Activated naive CD8-positive, alpha-beta T cell treated with anti-CD3 and anti-CD28 coated beads, Interleukin-2, amount 10 ng/mL, durations not matched to agents 7 days and 5 days (primary cell): ENCODE measurements at places on chromosomes 4 and X. TPM values are rescaled to one million over a fixed set of nuclear protein-coding genes. Genes with fewer than 3 reads are reported as not detected.

GRCh38 chr4:181259081-181259709 lies 984.0 kb upstream of the TENM3 start:
- DNase-seq = no peak

LRIT3 gene
- total RNA-seq = not detected

GRCh38 chr4:19386786-19387185 lies 864.9 kb upstream of the SLIT2 start:
- DNase-seq = no peak

DNA sequence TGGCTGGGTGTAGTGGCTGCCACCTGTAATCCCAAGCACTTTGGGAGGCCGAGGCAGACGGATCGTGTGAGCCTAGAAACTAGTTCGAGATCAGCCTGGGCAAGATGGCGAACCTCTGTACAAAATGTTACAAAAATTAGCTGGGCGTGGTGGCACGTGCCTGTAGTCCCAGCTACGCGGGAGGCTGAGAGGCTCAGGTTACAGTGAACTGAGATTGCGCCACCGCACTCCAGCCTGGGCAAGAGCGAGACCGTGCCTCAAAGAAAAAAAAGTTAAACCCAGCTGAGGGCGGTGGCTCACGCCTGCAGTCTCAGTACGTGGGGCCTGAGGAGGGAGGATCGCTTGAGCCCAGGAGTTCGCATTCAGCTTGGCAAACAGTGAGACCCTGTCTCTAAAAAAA lies 1.1 kb downstream of the TKTL1 start:
- DNase-seq = no peak

DNA sequence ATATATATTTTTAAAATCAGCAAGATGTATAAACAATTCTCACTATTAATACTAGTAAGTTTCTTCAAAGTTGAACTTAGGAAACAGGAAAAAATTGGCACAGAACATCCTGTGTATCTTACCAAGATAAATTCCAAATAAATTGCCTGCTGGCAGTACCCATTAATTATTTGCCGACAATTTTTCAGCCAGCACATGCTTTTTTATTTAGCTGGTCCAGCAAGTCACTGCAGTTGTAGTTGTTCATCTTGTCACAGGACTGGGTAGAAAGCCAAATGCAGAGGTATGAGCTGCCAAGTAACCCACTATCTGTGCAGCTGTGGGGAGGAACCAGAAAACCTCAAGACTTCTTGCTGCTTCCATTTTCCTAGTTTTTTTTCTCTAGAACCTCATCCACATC lies 113.4 kb downstream of the PACRGL start:
- DNase-seq = no peak

SPANXA1 gene
- not detected for total RNA-seq

DNA sequence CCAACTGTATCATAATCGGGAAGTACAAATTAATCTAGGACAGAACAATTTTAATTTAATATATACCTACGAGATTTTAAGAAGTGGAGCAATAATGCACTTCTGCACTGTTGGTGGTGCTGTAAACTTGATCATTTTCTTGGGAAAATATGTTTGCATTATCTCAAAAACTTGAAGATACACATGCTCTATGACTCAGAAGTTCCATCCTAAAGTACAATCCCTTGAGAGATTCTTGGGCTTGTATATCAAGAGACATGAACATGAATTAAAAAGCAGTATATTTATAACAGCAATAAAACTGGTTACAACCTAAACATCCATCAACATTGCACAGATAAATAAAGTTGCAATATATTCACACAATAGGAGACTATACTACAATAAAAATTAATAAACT lies 168.8 kb downstream of the CLCN4 start:
- DNase-seq = no peak

GRCh38 chrX:18119856-18120255 lies 100.8 kb downstream of the BEND2 start:
- DNase-seq = no peak

DNA sequence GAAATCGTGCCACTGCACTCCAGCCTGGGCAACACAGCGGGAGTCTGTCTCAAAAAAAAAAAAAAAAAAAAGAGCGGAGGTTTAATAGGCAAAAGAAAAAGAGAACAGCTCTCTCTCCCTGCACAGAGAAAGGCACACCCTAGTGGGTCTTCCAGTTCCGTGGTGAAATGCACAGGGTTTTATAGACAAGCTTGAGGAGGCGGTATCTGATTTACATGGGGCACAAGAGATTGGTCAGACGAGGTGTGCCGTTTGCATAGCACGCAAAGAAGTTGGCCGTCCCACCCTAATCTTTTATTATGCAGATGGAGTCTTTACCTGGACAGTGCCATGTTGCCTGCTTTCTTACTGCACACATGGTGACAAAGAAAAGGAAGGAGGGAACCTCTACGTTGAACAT lies 33.5 kb upstream of the REST start:
- DNase-seq = no peak

DNA sequence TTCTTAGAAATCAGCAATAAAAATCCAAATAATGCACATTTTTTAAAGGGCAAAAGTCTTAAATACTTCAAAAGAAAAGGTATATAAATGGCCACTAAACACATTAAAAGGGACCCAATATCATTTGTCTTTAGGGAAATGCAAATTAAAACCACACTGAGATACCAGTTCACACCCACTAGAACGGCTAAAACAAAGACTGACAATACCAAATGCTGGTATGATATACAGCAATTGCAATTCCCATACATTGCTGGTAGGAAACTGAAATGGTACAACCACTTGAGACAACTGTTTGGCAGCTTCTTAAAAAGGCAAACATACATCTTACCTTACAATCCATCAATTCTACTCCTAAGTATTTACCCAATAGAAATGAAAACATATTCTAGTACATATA lies 33.7 kb downstream of the CAMK2D start:
- DNase-seq = no peak

DNA sequence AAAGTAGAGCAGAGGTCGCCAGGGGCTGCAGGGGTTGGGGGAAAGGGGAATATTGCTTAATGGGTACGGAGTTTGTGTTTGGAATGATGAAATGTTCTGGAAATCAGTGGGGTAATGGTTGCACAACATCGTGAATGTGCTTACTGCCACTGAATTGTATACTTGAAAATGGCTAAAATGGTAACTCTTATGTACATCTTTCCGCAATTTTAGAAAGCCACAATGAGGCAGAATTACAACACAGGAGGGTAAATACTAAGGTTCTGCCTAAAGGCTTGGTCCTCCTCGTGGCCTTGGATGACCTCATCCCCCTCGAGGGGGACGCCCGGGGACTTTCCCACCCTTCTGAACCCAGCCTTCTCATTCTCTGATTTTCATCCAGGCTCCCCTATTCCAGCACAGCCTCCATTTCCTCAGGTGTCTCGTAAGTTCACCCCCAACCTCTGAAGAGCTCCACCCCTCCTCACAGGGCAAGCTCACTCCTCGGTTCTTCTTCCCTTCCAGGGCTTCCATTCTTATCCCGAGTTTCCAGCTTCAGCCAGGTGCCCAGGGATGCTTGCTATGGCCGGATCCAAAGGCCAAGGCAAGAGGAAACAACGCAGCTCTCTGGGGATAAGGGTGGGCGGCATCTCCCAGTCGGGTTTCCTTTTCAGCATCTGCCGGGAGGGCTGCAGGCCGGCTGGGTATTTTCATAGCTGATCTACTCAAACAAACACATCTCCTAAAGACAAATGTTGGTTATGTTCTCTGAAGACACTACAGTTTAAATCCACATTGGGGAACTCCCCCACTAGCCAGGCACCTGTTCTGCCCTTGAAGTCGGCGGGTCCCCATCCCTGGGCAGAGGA lies 71.3 kb upstream of the ACSL1 start:
- no peak for DNase-seq

- peak; percentile 36 for DNase-seq
These were observed 141.1 kb downstream of the MAML3 start for GRCh38 chr4:140012688-140013486.

DNA sequence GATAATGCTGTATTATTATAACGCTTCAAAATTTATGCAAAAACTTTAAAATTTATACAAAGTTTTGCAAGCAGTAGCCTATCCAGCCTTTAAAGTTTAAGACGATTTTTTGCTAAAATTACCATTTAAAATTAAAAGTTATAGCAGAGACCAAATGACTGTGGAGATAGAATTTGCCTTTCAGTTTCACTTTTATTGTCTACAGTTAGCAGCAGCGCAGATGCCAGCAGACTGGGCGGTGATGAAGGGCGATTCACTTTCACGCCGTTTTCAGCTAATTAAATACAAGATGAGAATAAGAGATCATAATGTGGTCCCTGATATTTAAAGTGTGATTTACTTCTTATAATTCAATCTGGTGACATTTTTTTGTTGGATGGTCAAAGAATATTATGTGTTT lies 1381.5 kb upstream of the ADGRL3 start:
- DNase-seq = no peak

- no peak for DNase-seq
These were observed 13.2 kb upstream of the HCCS start for GRCh38 chrX:11097933-11098332.

DNA sequence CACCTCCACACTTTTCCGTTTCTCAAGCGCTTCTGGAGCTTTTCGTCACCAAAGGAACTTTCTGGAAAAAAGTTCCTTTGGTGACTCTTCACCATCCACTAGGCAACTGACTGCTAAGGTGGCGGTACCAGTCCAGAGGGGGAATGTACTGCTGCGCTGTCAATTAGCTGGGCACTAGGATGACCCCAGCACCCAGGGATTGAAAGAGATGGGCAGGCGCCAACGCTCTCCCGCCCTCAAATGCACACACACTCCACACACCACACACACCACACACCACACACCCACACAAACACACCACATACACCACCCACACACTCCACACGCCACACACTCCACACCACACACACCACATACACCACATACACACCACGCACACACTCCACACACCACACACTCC lies 10.4 kb downstream of the PRDM8 start:
- no peak for DNase-seq

DNA sequence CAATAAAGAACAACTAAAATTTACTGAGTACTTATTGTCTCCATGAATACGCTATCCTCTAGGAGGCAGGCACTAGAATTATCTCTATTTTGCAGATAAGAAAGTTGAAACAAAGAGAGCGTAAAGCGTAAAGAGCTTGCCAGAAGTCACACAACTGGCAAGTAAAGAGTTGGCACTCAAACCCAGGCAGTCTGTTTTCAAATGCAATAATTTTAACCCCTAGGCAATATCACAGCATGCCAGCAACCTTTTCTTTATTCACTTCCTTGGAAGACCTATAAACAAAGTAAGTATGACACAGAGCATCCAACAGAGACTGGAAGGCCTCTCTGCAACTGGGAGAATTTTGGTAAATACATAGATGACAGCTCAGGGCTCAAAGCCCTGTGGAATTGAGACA lies 23.2 kb upstream of the AMELX start:
- DNase-seq = no peak

- DNase-seq = no peak
These were observed 67.8 kb downstream of the SMC1A start for GRCh38 chrX:53354669-53355068.

DNA sequence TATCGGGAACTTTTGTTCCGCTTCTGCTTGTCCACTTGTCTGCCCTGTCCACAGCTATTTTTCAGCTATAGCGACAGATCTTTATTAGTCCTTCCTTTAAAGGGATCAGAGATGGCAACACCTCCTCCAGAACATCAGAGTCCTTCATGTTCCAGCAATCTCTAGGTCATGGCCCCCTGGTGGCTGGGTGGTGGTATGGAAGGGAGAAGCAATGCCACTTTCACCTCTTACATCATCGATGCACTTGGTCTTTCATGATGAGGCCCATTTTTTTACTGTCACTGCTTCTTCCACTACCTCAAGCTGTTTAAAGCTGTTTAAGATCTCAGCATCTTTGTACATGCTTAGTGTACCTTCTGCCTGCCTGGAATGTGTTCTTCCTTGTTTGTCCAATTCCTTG lies 106.7 kb downstream of the ARHGAP6 start:
- peak; percentile 32 for DNase-seq
